ENCODE measurements at places on chromosomes 11 and 22. TPM values are rescaled to one million over a fixed set of nuclear protein-coding genes. Genes with fewer than 3 reads are reported as not detected.
A peak's percentile ranks its signal among the peaks of the same experiment; 100 is the strongest.

DNA sequence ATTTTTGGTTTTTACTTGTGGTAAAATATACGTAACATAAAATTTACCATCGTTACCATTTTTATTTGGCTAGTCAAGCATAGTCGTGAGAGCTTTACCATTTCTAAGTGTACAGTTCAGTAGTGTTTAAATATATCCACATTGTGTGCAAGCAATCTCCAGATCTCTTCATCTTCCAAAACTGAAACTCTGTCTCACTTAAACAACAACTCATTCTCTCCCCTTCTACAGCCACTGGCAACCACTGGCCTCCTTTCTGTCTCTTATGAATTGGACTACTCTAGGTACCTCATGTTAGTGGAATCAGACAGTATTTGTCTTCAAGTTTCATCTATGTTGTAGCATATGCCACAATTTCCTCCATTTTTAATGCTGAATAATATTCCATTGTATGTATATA, 37.4 kb downstream of the SMC1B start:
- H3K4me1 ChIP-seq = no peaks in the 10 kb centered on the region
- no peak overlapping the region for H3K27ac ChIP-seq
- no peak for DNase-seq
- H3K4me3 ChIP-seq = no peak overlapping the region
- no peaks in the 10 kb centered on the region for H3K36me3 ChIP-seq

DNA sequence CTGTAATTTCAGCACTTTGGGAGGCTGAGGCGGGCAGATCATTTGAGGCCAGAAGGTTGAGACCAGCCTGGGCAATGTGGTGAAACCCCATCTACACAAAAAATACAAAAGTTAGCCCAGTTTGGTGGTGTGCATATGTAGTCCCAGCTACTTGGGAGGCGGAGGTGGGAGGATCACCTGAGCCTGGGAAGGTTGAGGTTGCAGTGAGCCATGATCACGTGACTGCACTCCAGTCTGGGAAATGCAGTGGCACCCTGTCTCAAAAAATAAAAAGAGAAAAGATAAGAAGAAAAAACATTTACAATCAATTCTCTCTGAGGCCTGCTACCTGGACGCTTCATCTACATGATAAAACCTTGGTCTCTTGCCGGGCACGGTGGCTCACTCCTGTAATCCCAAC, 7.2 kb upstream of the CBL start:
- H3K36me3 ChIP-seq = no peaks in the 10 kb centered on the region
- H3K4me1 ChIP-seq = no peaks in the 10 kb centered on the region
- no peak for DNase-seq
- H3K27me3 ChIP-seq = no peaks in the 10 kb centered on the region
- no peak overlapping the region for H3K4me3 ChIP-seq

DNA sequence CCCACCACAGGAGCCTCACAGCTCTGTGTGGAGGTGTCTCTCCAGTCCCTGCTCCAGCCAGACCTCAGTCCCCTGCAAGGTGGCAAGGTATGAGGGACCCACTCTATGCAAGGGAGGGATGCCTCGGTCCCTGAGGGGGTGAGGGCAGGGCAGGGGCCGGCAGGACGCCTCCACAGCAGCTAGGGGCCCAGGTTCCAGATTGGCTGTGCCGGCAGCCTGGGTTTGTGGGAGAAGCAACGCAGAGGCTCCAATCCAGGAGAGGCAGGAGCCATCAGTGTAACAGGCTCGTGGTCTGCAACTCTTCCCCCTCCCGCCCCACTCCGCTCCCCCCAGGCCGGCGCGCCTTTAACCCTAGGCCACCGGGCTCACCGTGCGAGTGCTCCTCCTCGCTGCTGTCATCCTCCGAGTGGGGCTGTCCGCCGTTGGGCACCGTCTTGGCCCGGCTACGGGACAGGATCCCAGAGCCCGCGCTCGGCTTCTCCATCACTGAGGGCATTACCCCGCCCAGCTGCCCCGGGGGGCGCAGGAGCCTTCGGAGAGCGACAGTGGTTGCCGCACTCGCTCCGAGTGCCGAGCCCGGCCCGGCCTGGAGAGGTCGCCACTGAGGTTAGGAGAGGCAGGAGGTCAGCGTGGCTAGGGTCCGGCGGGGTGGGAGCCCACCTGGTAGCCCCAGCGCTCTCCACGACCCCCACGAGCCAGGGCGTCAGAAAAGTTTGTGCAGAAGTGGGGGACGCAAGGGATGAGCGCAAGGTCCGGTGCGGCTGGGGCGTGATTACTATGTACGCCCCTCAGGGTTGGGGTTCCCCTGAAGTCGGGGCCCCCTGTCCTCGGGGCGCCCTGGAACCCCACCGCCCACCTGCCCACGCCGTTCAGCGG, 765 bp downstream of the RCOR2 start:
- H3K4me3 ChIP-seq = peak overlapping the region; percentile 39
- no peaks in the 10 kb centered on the region for H3K36me3 ChIP-seq
- H3K27me3 ChIP-seq = peaks cover 7% of the 10 kb centered on the region
- DNase-seq = peak; percentile 44
- H3K4me1 ChIP-seq = peaks cover 38% of the 10 kb centered on the region

GRCh38 chr11:10158461-10158860, 135.6 kb downstream of the SBF2 start:
- no peaks in the 10 kb centered on the region for H3K36me3 ChIP-seq
- H3K27me3 ChIP-seq = no peaks in the 10 kb centered on the region
- no peak overlapping the region for H3K4me3 ChIP-seq
- no peaks in the 10 kb centered on the region for H3K4me1 ChIP-seq
- no peak for DNase-seq

DNA sequence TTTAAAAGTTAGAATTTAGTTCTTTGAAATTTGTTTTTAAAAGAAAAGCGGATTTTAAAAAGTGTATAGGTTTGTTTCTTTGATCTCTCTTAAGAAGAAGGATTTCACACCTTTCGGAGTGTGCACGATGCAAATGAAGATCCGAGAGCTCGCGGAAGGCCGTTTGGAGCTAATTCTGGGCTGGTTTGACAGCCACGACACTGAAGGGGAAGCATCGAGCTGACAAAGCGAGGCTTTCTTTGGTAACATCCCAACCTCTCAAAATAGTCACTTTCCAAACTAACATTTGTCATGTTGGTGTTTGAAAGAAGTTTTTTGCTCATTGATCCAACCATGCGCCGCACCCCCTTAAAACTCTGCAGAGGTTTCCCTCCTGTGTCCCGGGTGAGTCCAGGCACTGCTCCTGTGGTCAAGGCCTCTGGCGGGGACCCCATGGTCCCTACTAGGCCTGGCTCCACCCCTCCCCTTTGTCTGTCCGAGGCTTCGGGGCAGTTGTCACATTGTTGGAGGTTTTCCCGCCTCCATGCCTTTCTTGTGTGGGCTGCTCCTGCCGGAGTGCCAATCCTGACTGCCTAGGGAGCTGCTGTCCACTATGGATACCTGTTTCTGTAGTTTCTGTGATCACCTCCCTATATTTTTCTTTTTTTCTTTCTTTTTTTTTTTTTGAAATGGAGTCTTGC, 39.7 kb downstream of the MPPED1 start:
- H3K4me3 ChIP-seq = no peak overlapping the region
- no peak overlapping the region for H3K27ac ChIP-seq
- no peaks in the 10 kb centered on the region for H3K36me3 ChIP-seq
- no peaks in the 10 kb centered on the region for H3K27me3 ChIP-seq
- DNase-seq = no peak
- no peaks in the 10 kb centered on the region for H3K4me1 ChIP-seq

- no peaks in the 10 kb centered on the region for H3K36me3 ChIP-seq
- H3K4me3 ChIP-seq = no peak overlapping the region
- DNase-seq = no peak
- H3K4me1 ChIP-seq = no peaks in the 10 kb centered on the region
- no peak overlapping the region for H3K27ac ChIP-seq
Observed at GRCh38 chr11:115471367-115471766, 32.8 kb downstream of the CADM1 start.

DNA sequence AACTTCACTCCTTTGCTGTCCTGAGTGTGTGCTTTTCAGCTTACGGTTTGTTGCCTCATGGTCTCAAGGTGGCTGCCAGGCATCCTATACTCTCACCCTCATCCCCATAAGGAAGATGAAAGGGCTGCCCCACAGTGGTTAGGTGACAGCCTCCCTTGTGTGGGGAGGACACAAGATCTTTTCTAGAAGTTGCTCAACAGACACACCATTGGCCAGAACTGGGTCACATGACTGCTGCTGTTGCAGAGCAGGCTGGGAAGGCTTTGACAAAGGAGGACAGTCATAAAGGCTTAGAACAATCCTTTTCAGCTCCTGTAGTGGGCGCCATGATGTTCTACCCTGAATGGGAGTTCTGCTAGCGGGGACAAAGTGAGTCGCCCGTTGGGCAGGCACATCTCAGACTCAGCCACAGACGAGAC, 69.7 kb upstream of the RASD2 start:
- no peak for DNase-seq
- H3K36me3 ChIP-seq = no peaks in the 10 kb centered on the region

DNA sequence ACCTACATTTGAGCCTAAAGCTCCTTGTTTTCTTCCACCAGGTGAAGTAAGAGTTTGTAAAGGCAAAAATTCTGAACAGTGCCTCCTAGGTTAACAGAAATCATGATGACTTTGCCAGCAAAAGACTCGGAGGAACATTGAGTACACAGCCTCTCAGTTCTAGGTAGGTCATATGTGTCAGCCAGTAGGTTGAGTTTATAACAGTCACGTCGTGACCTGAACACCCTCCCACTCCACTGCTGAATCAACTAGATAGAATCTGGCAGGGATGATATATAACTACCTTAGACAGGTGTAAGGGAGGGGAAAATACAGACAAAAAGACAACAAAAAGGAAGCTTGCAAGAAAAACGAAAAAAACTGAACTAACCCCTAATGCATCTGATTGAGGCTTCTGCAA, 12.8 kb upstream of the ASPHD2 start:
- no peak overlapping the region for H3K4me3 ChIP-seq
- H3K36me3 ChIP-seq = no peaks in the 10 kb centered on the region
- no peaks in the 10 kb centered on the region for H3K27me3 ChIP-seq
- DNase-seq = no peak
- no peak overlapping the region for H3K27ac ChIP-seq
- H3K4me1 ChIP-seq = no peaks in the 10 kb centered on the region

GRCh38 chr22:21755851-21756284, 20.3 kb upstream of the YPEL1 start:
- no peak overlapping the region for H3K4me3 ChIP-seq
- peaks cover 49% of the 10 kb centered on the region for H3K4me1 ChIP-seq
- no peak for DNase-seq
- no peak overlapping the region for H3K27ac ChIP-seq
- no peaks in the 10 kb centered on the region for H3K27me3 ChIP-seq

DNA sequence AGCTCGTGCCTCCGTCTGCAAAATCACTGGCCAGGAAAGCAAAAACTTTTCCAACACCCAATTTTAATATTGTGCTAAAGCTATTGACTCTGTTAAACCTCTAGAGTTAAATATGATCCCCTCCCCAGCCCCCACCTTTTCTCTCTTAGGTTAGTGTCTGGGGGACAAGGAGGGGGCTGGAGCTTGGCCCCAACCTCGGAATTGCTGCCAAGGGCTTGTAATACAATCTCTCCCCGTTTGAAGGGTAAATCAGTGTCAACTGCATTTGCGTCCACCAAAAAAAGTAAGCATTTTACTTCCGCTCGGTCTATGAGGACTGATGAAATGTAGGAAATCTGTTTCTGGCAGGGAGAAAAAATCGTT, at the start of gene GAS2:
GAS2 (plus strand) TSS at position 287 of the 363 bp plus-strand sequence. CDS start 8,259 bp downstream, outside the sequence.
- H3K4me3 ChIP-seq = no peak within 1 kb of the TSS
- no peak for DNase-seq

GRCh38 chr11:17547932-17548331, 873 bp downstream of the OTOG start:
- H3K36me3 ChIP-seq = no peaks in the 10 kb centered on the region
- no peak overlapping the region for H3K4me3 ChIP-seq
- peaks cover 6% of the 10 kb centered on the region for H3K4me1 ChIP-seq
- no peak for DNase-seq
- peaks cover 5% of the 10 kb centered on the region for H3K27me3 ChIP-seq
- H3K27ac ChIP-seq = no peak overlapping the region

DNA sequence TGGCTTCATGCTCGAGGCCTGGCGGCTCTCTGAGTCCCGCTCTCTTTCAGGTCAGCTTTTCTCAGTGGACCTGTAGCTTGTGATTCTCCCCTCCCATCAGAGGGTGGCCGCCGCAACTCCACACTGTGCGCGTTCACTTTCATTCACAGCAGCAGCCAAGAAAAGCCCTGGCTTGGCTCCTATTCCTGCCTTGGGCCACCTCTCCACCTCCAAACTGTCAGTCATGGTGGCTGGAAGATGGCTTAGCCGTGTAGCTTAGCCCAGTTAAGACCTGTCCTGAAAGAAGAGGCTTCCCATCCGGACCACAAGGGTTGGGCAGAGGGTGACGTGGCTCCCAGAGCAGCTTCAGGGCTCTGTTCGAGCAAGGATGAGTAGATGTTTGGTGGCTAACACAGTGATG, 125.5 kb downstream of the TBC1D22A start:
- no peaks in the 10 kb centered on the region for H3K4me1 ChIP-seq
- H3K4me3 ChIP-seq = no peak overlapping the region
- H3K36me3 ChIP-seq = peaks cover 12% of the 10 kb centered on the region
- DNase-seq = no peak
- H3K27me3 ChIP-seq = no peaks in the 10 kb centered on the region

DNA sequence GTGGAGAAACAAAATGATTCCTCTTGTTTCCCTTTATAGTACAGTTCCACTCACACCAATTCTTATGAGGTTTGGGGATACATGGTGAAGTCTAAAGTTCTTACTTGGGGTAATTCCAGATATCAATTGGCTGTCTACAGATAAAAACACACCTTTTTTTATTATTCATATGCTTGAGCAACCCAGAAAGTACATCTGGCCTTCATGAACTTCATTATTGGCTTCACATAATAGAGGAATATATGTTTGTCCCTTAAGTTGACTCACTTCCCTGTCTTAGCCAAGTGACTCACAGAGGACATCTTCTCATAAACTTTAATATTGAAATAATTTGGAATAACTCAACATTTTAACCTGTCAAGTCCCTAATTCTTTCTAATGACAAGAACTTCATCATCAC, 36.3 kb upstream of the SOX6 start:
- DNase-seq = no peak
- no peak overlapping the region for H3K4me3 ChIP-seq
- no peaks in the 10 kb centered on the region for H3K36me3 ChIP-seq
- H3K4me1 ChIP-seq = no peaks in the 10 kb centered on the region
- no peak overlapping the region for H3K27ac ChIP-seq

DNA sequence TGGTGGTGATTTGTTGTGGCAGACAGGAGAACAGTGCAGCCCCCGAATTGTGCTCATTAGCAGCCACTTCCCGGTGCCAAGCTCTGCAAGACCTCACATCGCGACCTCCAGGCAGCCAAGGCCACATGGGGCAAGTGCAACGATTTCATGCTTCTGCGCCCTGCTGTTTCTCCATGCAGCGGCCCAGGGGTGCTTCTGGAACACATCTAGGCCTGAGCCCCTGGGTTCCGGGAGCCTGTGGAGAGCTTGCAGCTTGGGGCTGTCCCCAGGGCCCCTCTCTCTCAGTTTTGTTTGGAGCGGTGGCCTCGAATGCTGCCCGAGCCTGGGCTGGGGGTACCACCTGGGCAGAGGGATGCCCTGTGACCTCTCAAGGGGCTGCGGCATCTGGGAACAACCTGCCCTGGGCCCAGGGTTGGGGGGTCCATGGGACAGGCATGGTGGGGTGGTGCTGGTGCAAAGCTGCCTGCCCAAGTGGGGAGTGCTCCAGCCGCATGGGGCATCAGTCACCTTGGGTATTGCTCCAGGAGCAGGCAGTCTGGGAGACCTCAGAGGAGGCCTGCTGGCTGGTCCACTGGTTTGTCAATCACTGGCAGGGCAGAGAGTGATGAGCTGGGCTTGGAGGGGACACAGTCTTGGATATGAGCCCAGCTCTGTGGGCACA, 51.9 kb downstream of the TPCN2 start:
- H3K36me3 ChIP-seq = no peaks in the 10 kb centered on the region
- no peak overlapping the region for H3K27ac ChIP-seq
- peaks cover 3% of the 10 kb centered on the region for H3K27me3 ChIP-seq
- no peak for DNase-seq
- no peak overlapping the region for H3K4me3 ChIP-seq

PLAAT5 gene
- 3.0 TPM for total RNA-seq

MOGAT2 gene
- not detected for total RNA-seq

KCTD21 gene
- total RNA-seq = 2.2 TPM

ANKRD42 gene
- 13.3 TPM for total RNA-seq

RBMXL2 gene
- not detected for total RNA-seq

TREH gene
- total RNA-seq = not detected

All from natural killer cell (primary cell).